Placental epithelial cell (primary cell): ENCODE measurements at places on chromosomes 12 and 14. TPM values are rescaled to one million over a fixed set of nuclear protein-coding genes. Genes with fewer than 3 reads are reported as not detected.

The ZNF891 gene
- total RNA-seq = 0.76 and 1.2 TPM in 2 replicates

The SLC39A2 gene
- 1.4 and 3.9 TPM in 2 replicates for total RNA-seq

The SCYL2 gene
- 45.5 and 55.3 TPM in 2 replicates for total RNA-seq

The SLC38A1 gene
- total RNA-seq = 483 and 504 TPM in 2 replicates

The KRT5 gene
- total RNA-seq = 884 and 2,107 TPM in 2 replicates

The OR6C4 gene
- not detected in 2 replicates for total RNA-seq

The SLC6A12 gene
- not detected in 2 replicates for total RNA-seq

The CIROP gene
- total RNA-seq = not detected in 2 replicates

The ITPK1 gene
- total RNA-seq = 17.3 and 43.5 TPM in 2 replicates

The C1S gene
- total RNA-seq = 0.87 and 6.7 TPM in 2 replicates

The DHRS4L2 gene
- total RNA-seq = 9.4 and 12.6 TPM in 2 replicates

The GPR132 gene
- total RNA-seq = 0.79 TPM in 1 of 2 replicates, not detected in the other

The EIF2S1 gene
- 94.2 and 101 TPM in 2 replicates for total RNA-seq

The CHST11 gene
- total RNA-seq = 5.5 and 46.8 TPM in 2 replicates

The RNASE4 gene
- total RNA-seq = 16.9 and 20.0 TPM in 2 replicates

The CFAP251 gene
- total RNA-seq = 5.9 and 8.7 TPM in 2 replicates

The TAS2R19 gene
- 4.7 and 6.2 TPM in 2 replicates for total RNA-seq

The LRP6 gene
- 18.0 and 21.2 TPM in 2 replicates for total RNA-seq

The DIO3 gene
- 2.4 and 2.6 TPM in 2 replicates for total RNA-seq

The TROAP gene
- total RNA-seq = 2.7 and 7.6 TPM in 2 replicates

The PTPRQ gene
- under 0.01 TPM in 1 of 2 replicates, not detected in the other for total RNA-seq
